HS-5 (cell line): ENCODE measurements at places on chromosomes 7 and 10.

DNA sequence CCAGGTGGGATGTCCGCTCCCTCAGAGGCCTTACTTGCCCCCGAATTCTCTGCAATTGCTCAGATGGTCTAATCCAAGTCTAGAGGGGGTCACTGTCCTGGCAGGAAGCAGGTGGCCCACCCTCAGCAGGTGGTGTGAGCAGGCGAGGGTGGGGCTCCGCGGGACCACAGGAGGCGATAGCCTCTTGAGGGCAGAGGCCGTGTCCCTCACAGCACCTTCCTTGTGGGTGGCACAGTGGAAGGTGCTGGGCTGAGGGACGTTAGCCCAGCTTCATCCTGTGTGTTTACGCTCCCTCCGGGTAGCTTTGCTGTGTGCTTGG, 38.3 kb upstream of the INPP5A start:
- DNase-seq: no peak

GRCh38 chr7:30594048-30594539, 584 bp upstream of the GARS1 start:
- DNase-seq: no peak

GRCh38 chr10:115674496-115674895, 581.3 kb downstream of the ATRNL1 start:
- DNase-seq: no peak

- peak; percentile 49 for DNase-seq
Measured at GRCh38 chr10:112227331-112227987, 43.9 kb upstream of the GPAM start.

DNA sequence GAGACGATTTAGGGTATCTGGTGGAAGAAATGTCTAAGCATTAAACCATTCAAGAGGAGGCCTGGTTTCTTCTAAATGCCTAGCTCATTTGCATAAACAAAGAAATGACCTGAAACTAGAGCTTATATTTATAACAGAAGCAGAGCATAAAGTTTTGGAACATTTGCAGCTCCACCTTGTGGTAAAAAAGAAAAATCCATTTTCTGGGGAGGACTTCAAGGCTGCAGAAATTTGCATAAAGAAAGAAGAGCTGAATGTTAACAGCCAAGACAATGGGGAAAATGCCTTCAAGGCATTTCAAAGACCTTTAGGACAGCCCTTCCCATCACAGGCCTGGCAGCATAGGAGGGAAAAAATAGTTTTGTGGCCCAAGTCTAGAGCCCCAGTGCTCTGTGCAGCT, 362.0 kb downstream of the ZNF248 start:
- DNase-seq: no peak

- DNase-seq: no peak
Measured at GRCh38 chr10:69425511-69426298, 9.0 kb upstream of the TACR2 start.

DNA sequence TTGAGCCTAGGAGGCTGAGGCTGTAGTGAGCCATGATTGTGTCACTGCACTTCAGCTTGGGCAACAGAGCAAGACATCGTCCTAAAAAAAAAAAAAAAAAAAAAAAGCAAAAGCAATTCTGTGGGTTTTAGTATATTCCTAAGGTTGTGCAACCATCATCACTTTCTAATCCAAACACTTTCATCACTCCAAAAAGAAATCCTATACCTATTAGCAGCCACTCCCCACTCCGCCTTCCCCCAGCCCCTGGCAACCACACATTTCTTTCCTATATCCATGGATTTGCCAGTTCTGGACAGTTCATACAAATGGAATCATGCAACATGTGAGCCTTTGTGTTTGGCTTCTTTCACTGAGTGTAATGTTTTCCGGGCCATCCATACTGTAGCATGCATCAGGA, 20.4 kb downstream of the ZAN start:
- DNase-seq: no peak

DNA sequence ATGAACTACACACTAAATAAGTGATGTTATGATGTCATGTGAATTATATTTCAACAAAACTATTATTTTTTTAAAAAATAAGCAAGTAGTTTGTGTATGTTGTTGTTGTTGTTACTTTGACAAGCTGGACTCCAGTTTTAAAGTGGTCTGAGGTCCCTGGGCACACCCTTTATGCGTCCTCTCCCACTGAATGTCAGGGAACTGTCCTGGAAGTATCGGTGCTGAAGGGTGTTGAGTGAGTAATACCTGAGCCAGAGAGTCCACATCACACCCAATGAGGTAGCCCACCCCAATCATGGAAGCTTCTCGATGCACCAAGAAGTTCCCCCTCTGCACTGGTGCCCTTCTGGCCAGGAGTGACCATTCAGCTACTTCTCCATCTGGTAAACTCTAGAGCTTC, 64.3 kb downstream of the FOXI2 start:
- no peak for DNase-seq

GRCh38 chr10:106043863-106044262, 1120.6 kb downstream of the SORCS1 start:
- DNase-seq: peak; percentile 63

DNA sequence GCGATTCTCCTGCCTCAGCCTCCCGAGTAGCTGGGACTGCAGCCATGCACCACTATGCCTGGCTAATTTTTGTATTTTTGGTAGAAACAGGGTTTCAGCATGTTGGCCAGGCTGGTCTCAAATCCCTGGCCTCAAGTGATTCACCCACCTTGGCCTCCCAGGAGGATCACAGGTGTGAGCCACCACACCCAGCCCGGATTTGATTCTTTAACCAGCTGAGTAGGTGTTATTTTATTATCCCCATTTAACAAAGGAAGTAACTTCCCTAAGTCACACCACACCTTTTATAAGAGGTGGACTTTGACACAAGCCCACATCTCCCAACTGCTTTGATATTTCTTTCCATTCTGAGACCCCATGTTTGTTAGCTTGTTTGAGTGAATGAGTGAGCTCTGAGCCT, 25.0 kb downstream of the SLC25A28 start:
- DNase-seq: no peak

- no peak for DNase-seq
Measured at GRCh38 chr7:156621652-156622051, 18.9 kb upstream of the RNF32 start.

DNA sequence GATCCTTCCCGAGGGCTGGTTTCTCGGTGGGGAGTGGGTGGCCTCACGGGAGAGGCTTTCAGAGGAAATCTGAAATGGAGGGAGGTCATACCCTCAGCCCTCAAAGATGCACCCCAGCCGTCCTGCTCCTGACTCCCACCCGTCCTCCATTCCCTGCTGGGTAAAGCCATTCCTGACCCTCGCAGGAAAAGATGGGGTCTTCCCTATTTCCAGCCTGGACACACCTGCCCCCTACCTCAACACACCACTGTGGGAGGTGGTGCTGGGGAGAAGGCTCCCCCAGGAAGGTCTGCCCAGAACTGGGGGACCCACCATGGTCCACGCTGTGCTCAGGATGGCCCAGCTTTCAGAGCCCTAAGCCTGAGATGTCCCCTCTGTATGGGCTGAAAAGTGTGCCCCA, 86.9 kb downstream of the CHST15 start:
- no peak for DNase-seq

DNA sequence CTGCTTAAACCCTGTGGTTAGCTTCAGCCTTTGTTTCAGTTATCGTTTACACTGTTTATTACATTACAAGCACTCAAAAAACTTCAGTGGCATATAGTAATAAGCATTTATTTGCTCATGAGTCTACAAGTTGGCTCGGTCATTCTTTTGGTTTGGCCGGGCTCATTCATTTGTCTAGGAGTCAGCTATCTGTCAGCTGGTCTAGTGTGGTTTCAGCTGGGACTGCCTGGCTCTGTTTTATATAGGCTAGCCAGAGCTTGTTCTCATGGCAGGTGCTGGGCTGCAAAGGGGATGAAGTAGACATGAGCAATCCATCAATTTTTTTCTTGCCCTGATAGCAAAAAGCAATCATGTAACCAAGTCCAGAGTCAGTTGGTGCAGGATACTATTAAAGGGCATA, 103.6 kb downstream of the MKLN1 start:
- DNase-seq: no peak

DNA sequence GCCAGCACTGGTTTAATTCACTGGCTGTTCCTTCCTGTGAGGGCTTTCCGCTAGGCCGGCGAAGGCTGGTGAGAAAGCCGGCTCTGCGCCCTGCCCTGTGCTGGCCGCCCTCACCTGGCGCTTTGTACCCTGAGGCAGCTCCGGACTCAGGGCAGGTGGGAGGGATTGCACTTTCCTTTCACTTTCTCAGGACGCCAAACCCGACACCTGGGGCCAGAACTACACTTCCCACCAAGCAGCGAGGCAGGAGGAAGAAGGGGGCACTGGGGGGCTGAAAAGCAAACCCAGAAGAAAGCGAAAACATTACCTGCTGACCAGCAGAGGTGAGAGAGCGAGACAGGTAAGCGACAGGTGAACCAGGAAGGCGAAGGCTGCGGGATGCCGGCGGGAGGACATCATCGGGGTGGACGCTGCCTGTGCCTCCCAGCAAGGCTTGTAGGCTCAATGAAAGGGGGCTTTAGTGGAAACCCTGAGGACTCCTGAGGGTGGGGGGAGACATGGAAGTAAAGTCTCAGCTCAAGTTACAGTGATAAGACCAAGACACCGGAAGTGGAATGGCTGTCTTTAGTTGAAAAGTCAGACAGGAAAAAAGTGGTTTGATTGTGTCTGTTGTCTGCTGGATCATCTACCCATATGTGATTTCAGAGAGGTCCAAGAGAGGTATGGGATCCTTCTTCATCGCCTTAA, at the start of gene RAB19:
RAB19 (plus strand) TSS at position 181 of the 687 bp plus-strand sequence. CDS start 3,589 bp downstream, outside the sequence.
- DNase-seq: no peak

- no peak for DNase-seq
Measured at GRCh38 chr7:121279060-121279620, 49.7 kb upstream of the WNT16 start.

DNA sequence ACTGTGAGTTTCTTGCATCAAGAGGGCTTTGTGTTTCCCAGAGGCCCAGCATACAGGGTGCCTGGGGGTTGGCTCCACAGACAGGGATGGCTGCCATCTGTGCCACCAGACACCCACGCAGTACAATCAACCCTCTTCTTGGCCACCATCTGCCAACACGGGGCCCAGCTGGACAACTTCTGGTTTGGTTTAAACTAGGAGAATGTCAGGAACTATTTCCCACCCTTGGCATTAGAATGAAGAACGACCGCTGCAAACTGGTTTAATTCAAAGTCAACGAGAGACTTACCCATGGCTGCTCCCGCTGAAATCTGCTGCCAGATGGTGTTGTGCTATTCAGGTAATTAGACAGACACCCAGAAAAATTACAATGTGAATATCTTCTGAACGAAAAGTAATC, 27.8 kb downstream of the NMT2 start:
- no peak for DNase-seq
